ENCODE measurements at places on chromosomes 7 and 10.

- DNase-seq, result no peak
Measured at GRCh38 chr7:141674702-141675101, 27.3 kb downstream of the DENND11 start.

DNA sequence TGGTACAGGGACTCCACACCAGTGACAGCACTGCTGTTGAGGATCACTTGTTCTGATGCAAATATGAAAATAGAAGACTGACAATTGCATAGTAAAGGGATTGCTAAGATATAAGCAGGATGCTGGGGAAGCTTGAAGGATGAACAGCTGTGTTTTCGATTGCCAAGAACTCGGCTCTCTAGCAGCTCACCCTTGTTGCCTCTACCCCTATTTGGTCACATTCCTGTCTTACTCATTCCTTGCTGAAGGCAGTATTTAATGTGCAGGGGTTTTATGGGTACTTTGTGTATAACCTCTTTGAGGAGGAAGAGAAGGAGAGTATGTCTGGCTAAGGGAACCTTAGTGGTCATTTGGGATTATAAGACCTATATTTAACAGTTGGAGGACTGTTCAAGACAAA, 218.8 kb downstream of the AUTS2 start:
- peak; percentile 29 for DNase-seq

DNA sequence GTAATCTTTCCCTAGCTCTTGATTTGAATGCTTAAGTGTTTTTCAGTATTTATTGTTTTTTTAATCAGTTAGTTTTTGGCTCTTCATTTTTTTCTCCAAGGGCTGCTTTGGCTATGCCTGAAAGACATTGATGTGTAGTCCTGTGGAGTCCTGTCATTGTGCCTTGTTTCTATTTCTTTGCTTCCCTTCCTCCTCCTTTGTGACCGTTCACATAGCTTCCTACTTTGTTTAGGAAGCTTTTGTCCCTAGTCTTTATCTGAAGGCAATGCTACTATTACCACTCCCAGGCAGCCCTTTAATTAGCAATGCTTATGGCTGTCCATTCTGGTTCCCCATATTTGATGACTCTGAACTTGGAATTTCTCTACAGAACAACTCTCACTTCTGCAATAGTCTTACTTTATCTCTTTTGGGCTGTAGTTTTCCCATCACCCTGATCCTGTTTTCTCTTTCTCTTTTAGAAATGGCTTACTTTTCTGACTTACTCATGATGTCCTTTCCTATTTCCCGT, 39.9 kb downstream of the ADCYAP1R1 start:
- DNase-seq, result no peak

DNA sequence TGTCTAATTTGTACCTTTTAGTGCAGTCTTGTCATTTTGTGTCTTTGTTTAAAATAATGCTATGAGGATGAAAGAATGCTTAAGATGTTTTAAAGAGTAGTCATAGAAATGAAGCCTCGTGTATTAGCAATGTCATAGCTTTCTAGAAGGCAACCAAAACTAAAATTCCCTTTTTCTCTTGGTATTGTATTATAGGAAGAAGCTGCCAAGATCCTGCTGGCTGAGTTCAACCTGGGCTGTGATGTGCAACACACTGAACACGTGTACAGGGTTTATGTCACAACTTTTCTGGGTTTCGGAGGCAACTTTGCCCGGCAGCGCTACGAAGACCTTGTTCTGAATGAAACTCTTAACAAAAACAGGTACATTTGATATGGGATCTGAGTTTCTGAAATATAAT, 36.2 kb downstream of the COX15 start:
- DNase-seq, result no peak

DNA sequence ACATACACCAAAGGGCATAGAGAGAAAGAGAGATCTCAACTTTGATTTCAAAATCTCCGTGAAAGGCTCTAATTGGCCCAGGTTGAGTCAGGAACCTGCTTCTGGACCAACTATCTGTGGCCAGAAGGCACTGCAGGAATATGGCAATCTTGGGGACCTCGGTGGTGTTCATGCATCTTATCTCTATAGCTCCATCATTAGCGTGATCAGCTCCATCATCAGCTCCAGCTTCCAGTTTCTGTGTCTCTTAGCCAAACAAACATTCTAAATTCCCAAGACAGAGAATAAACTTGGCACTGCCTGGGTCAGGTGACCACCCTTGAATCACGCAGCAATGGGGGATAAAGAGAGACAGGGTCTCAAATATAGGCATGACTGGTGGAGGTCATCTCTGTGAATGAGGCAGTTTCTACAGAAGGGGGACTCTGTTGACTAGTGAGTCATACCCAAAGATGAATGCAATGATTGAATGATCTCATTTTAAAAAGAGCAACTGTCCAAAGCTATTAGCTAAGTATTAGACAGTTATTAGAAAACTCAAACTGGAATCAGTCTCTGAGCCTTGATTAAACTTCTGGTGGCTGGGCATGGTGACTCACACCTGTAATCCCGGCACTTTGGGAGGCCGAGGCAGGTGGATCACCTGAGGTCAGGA, 5.4 kb upstream of the NRF1 start:
- no peak for DNase-seq

DNA sequence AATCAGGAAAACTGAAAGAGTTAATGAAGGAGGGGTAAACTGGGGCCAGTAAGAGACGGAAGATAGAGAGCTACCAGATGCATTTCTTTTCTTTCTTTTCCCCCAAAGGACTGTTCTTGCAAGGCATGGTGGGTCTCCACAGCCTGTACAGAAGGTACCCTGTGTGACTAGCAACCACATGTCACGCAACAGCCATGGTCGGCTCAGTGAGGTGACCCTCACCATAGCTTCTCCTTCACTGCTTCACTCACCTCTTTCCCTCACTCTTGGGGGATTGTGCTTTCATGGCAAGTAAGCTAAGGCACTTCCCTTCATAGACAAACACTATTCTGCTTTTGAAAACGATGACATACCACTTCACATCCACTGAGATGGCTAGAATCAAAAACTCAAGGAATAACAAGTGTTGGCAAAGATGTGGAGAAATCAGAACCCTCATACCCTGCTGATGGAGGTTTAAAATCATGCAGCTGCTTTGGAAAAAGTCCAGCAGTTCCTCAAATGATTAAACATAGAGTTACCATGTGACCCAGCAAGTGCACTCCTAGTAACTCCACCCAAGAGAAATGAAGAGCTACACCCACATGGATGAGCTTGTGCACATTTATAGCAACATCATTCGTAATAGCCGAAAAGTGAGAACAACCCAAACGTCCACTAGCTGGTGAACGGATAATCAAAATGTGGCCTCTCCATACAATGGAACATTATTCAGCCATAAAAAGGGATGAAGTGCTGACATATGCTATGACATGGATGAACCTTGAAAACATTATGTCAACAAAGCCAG, 3.8 kb upstream of the INSIG1 start:
- no peak for DNase-seq

DNA sequence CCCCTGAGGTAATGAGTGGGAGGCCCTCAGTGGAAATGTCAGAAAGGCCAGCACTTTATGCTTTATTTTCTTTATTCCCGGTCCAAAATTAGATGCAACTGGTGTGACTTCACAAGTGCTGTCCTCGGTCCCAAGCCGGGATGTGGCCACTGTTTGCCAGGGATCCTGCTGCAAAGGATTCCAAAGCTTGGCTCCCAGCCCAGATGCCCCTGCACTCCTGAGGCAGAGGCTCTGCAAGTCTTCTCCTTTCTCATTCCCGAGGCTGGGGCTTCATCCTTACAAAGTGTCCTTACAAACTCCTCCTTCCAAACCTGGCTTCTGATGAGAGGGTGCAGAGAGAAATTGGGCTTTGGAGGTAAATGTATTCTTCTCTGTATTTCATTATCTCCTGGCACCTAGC, 544.3 kb upstream of the DPP6 start:
- no peak for DNase-seq

DNA sequence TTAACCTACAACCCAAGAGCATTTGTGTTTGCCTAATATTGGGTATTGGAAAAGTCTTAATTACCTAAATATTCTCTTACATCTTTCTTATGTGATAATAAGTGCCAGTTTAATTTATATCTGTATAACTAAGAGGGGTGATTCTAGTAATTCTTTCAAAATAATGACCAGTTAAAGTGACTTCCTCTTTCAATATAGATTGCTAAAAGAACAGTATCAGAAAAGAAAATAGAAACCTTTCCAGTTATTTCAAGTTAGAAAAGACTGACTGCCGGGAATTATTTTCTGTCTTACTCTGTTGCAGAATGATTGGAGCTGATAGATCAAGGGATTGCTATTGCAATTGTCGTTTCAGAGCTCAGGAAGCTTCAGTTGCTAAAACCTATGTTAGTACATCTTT, 525.0 kb upstream of the SEMA3D start:
- DNase-seq, result no peak

GRCh38 chr10:125868372-125868975, 12.6 kb downstream of the DHX32 start:
- DNase-seq, result peak; percentile 69

- DNase-seq, result no peak
Measured at GRCh38 chr10:58741673-58742072, 229.0 kb downstream of the BICC1 start.

GRCh38 chr10:71492872-71493271, 96.2 kb downstream of the CDH23 start:
- no peak for DNase-seq

GRCh38 chr10:23081221-23081750, 14.1 kb upstream of the MSRB2 start:
- DNase-seq, result no peak

- no peak for DNase-seq
Measured at GRCh38 chr10:75272896-75273295, 37.1 kb upstream of the COMTD1 start.

DNA sequence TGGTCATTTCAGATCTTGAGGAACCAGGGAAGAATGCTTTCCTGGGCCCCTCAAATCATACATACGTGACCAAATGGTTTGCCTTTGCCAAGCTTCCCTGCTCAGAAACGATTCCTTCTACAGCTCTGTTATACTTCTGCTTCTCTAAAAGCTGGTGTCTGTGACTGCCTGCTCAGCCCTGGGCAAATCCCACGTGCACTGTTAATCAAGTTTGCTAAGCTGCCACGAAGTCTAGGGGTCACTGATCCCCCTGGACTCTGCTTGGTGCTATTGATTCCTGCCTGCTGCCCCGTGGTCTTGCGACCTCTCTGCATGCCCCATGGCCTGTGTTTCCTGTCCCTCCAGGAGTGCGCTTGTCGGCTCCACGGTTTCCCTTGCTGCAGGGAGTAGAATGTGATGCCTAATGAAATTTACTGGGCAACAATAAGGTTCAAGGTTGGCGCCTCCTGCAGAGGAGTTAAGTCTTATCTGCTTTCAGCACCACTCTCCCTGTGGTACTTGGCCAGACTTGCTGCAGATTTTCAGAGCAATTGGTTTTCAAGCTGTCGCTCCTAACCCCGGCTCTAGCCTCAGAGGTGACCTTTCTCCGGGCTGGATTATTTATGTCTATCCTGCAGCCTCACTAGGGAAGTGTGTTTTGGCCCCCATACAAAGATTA, 201.6 kb upstream of the FZD8 start:
- peak; percentile 3 for DNase-seq

DNA sequence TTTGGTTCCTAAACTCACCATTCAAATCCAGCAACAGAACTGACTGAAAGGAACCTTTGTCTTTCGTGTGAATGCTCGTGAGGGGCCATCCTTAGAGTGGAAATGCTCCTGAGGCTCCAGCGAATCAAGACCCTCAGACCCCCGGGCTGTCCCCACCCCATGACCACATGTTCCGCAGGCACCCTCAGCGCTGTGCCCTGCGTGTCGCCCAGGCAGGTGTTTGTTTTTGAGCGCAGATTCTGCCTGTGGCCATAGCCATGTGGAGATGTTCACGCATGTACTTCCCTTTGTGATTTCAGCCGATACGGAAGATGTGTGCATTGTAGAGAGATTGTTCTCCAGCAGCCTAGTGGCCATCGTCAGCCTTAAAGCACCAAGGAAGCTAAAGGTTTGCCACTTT, 24.2 kb downstream of the WIPI2 start:
- no peak for DNase-seq

GRCh38 chr10:15201589-15202300, 33.3 kb upstream of the NMT2 start:
- DNase-seq, result peak; percentile 30

DNA sequence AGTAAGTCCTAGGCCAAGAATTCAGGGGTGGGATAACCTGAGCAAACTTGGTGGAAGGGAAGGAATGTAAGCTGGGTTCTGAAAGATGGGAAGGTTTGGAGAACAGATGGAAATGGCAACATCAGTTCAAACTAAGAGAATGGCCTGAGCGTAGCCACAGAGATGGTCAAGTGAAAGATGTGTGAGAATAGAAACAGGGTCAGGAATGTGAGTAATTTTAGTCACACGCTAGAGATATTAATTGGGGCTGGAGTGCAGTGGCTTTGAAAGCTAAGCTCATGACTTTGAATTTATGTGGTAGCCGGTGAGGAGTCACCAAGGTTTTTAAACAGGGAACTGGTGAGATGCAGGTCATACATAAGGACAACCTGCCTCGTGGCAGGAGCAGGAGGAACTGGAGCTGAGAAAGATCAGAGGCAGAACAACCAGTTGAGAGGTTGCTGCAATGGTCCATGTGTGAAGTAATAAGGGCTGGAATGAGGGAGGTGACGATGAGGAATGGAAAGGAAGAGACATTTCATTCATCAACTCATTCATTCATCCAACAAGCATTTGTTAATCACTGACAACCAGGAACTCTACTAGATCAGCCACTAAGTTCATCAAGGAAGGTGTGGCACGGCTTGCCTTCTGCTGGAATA, 12.9 kb upstream of the SORBS1 start:
- no peak for DNase-seq

DNA sequence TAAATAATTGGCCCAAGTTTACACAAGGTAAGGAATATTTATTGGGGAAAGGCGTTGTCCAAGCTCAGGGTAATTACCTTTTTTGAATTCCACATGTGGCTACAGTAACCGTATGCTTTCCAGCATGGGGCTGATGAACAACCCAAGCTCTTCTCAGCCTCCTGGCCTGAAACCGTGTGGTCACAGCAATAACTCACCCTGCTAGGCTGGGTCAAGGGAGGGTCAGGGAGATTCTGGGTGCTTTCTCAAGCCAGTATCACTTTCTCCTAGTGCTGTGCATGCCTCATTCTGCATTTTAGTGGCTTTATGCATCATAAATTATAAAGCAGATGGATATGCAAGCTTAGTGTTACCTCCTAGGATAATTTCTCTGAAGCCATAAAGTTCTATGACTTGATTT, 273.9 kb downstream of the PAXIP1 start:
- DNase-seq, result no peak

GRCh38 chr10:75712242-75712880, 280.9 kb downstream of the LRMDA start:
- DNase-seq, result no peak

GRCh38 chr10:78450239-78450638, 416.6 kb downstream of the RPS24 start:
- no peak for DNase-seq

DNA sequence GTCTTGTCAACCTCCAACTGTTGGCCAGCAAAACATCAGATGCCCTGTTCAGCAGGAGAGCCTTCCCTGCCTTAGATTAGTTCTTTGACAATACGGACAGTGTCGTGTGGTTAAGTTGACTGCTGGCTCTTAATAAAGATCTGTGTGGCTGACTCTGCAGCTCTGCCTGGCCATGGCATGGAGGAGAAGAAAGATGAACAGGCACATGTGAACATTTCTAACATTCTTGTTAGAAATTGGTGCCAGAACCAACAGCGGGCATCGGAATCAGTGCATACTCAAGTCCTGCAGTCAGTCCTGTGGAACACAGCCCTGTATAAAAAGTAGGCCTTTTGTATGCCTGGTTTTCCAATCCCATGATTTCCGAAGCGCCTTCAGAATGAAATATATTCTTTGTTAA, 455.6 kb downstream of the POM121L12 start:
- no peak for DNase-seq

GRCh38 chr7:157306846-157307838, 29.7 kb upstream of the DNAJB6 start:
- no peak for DNase-seq

- DNase-seq, result no peak
Measured at GRCh38 chr10:30007406-30007805, 52.0 kb downstream of the JCAD start.

Measured in fibroblast of pulmonary artery (primary cell).